ENCODE measurements at places on chromosomes 5 and 9.
A peak's percentile ranks its signal among the peaks of the same experiment; 100 is the strongest.

DNA sequence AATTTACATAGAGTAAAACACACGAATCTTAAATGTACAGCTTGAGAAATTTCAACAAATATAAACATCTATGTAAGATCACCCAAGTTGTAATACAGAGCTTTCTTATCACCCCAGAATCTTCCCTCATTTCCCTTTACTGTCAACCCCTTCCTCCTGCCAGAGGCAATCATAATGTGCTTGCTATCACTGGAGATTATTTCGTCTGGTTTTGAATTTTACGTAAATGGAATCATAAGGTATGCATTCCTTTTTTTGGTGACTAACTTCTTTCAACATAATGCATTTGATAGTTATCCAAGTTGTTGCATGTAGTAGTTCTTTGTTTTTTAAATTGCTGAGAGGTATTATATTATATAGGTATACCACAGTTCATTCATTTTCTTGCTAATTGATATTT, 37.5 kb upstream of the GPR151 start:
- DNase-seq: no peak

DNA sequence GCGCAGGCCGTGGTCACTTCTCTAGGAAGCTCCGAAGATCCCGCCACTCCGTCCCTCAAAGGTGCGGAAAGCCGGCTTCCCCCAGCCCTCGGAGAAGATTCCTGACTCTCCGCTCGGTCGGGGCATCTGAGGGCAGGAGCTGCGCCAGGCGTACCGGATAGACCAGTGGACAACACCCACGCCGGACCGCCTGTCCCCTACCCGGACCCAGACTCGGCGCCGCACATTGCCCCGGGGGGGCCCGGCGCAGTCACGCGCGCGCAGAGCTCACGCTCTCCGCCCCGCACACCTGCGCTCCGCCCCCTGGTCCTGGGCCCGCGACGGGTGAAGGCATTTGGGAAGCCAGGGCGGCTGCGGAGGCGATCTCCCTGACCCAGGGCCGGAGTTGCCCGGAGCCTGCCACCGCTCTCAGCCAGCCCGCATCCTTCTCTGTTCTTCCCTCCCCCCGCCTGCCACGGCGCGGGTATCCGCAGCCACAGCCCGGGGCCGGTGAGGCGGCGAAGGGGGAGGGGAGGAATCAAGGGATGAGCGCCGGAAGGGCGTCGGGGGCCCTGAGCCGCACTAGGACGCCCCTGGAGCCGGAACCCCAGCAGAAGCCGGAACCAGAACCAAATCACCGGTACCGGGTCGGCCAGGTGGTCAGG, 448 bp downstream of the RELL2 start:
- no peak for DNase-seq

DNA sequence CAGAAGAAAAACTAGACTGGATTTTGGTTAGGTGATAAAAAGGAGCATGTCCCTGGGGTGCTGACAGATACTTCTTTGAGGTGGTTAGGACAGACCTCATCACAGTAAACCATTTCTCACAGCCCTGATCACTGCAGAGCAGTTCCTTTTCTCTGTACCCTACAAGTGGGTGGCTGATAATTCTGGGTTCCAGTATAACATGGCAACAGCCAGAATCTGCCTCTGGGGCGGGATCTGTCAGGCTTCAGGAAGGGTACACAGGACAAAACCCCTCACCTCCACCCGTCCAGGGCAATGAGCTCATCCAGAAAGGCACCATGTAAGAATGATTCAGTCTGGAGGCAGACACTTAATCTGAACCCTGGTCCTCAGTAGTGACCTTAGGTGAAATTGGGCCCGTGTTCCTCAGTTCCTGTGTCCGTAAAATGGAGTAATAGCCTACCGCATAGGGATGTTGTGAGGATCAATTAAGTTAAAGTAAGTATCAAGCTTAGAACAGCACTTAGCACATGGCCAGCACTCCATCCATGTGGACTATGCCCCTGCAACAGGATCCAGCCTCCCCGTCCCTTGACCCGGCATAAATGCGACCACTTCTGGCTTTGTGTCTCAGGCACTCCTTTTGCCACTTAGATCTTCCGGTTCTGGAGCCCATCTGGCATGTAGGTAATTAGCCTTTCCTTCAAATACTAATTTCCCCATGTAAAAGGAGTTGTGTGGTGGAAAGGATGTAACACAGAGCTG, 129.2 kb downstream of the LHFPL2 start:
- peak; percentile 50 for DNase-seq

DNA sequence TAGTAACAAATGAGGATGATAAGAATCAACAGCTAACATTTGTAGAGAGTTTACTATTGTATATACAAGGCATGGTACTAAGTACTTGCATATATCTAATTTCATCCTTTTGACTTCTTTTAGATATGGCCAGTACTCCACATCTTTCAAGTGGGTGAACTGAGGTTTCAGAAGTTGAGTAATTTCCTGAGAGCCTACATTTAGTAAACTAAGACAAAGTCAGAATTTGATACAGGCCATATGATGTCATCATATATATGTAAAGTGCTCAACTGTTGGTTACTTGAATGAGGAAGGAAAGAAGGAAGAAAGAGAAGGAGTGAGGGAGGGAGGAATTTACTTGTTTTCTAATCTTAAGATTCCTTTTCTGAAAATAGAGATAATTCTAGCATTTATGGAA, 52.8 kb downstream of the GRIA1 start:
- no peak for DNase-seq

- DNase-seq: peak; percentile 74
Observed at GRCh38 chr5:45491368-45491767, 204.8 kb downstream of the HCN1 start.

DNA sequence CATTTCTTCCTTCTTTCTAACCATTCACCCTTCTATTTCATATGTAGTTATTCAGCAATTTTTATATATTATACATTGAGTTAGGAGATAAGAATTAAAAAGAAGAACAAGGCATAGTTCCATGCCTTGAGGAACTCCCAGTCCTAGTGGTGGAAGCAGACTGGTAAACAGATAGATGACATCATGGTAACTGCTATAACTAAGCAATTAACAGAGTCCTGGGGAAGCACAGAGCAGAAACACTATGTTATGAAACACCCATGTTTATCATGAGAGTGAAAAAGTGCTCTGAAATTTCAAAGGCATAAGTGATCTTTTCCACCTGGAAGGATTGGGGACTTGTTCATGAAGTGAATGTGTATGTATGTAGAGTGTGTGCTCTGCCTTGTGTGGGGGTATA, 14.6 kb downstream of the PAPPA start:
- DNase-seq: no peak

GRCh38 chr5:127330116-127330515, 39.5 kb downstream of the MEGF10 start:
- no peak for DNase-seq

DNA sequence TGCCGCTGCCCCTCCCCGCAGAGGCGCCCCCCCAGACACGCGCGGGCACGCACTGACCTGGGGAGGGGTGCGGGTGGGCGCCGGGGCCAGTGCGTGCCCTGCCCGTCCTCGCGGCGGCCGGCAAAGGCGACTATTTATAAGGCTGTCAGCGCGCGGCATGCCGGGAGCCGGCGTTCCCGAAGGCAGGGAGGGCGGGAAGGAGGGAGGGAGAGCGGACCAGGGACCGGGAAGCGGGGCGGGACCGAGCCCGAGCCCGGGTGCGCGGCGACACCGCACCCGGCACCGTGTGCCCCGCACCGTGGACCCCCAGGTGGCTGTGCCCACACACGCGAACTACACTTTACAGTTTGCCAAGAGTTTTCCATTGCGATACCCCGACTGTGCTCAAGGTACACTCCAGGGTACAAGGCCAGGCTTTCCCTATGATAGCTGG, at the start of gene AK1:
Gene AK1, minus strand, starts transcription at position 110 of the 433 bp plus-strand sequence. CDS start 3,058 bp downstream, outside the sequence.
- no peak for DNase-seq

DNA sequence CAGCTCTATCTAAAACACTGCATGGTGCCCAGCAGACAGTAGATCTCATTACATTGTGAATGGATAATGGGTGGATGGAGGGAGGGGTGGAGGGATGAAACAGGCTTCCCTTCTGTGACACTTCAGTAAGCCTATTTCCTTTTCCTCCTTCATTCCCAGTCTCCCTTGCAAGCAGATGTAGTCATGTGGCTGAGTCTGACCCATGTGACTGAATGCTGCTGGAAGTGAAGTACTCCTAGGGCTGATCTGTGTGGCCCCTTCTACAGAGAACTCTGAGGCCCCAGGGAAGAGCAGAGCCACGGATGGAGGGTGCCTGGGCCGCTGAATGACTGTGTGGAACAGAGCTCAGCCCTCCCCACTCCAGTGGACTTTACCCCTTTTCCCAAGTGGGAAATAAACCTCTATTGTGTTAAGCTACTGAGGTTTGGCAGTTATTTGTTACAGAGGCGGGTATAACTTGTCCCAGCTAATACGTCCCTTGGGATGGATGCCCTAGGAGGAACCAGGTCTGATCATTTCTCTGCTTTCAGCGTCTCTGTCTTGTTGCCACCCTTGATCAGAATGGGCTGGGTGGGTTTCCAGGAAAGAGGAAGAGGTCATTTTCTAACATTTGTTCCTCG, 176.1 kb upstream of the MVB12B start:
- no peak for DNase-seq

DNA sequence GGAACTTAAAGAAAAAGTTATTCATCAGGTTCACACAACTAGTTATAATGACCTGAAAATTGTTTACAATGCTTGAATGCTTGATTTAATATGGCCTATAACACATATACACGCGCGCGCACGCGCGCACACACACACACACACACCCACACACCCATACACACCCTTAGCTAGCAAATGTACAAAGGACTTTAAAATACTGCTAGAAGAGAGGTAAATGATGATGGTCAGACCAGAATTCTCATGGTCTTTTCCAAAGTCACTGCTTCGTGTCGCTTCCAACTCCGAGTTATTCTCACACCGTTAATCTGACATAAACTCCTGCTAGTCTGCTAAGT, 5.9 kb downstream of the LSM11 start:
- no peak for DNase-seq

DNA sequence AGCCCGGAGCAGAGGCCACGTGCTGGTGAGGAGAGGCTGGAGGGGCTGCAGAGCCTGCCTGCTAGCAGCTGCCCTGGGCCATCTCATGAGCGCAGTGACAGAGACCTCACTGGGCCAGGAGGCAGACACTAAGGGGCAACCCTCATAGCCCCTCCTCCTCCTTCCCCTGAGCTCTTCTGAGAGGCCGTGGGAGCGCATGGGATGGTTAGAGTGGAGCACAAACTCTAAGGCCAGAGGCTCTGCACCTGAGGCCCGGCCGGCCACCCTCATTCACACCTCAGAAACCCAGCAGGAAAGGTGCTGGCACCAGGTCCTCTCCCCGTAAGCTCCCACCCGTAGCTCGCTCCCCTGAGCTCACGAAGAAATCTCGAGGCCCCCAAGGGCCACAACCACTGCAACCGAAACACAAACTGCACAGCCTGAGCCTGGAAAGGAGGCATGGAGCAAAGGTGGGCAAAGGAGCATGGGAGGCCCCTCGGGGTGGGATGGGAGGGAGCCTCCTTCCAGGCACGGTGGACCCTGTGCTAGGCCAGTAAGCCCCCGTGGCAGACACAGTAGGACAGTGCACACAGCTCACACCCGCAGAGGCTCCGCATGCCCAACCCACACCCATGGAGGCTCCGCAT, 17.7 kb downstream of the CAMSAP1 start:
- DNase-seq: no peak

GRCh38 chr5:130102375-130102774, 198.1 kb downstream of the CHSY3 start:
- no peak for DNase-seq

- no peak for DNase-seq
Observed at GRCh38 chr5:107869438-107870115, 198.8 kb upstream of the EFNA5 start.

- no peak for DNase-seq
Observed at GRCh38 chr5:90248640-90249039, 160.9 kb downstream of the CETN3 start.

- DNase-seq: no peak
Observed at GRCh38 chr5:116733991-116734975, 159.7 kb upstream of the SEMA6A start.
